Right lobe of liver (tissue), 6 donors: ENCODE measurements at places on chromosomes 5 and 9.

GRCh38 chr5:123450640-123451039, 27.4 kb upstream of the CEP120 start:
- DNase-seq, result no peak

- DNase-seq, result no peak
These were observed 540.8 kb downstream of the PRELID2 start for GRCh38 chr5:145294331-145294730.

DNA sequence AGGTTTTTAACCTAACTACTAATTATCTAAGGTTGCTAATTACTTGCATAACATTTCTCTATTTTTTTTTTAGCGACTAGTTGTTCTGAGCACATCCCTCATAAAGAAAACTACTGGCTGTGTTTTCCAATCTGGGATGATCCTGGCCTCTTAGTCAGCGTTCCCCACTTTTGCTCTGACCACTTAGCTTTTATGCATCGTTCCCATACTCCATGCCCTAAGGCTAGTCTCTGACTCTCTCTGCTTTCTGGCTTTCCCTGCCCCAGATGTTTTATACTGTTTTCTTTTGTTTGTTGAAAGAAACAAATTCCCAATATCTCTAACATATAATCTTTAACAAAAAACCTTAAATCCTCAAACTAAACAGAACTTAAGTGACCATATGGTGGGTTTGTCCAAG, 217.9 kb downstream of the SPATA31D1 start:
- DNase-seq, result no peak

DNA sequence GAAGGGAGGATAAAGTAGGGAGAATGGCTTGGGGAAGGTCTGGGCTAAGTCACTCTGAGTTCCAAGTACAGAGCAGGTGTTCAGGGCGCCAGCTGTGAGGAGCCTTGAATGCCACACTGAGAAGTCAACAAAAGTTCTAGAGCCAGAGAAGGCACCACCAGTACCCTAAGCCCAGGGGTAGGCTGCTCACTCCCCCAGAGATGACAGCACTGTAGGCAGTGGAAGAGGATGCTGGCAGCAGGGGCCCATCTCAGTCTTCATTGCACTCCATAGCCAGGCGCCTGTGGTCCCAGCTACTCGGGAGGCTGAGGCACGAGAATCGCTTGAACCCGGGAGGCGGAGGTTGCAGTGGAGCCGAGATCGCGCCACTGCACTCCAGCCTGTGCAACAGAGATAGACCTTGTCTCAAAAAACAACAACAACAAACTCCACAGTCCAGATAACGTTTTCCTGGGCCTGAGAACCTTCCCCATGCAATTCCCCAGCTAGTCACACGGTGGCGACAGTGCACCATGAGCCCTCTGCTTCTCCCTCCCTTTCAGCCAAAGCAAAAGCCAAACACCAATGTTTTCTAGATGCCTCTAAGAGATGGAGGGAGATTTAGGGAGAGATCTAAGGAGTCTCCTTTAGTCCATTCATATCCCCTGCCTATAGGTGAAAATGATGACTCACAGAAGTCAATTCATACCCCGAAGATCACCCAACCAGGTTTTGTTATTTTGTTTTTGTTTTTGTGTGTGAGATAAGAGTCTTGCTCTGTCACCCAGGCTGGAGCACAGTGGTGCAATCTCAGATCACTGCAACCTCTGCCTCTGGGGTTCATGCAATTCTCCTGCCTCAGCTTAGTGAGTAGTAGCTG, 19.8 kb upstream of the NSD1 start:
- DNase-seq, result peak; percentile 76

- DNase-seq, result peak; percentile 73
These were observed 135.6 kb upstream of the PPP1R26 start for GRCh38 chr9:135343837-135344522.

DNA sequence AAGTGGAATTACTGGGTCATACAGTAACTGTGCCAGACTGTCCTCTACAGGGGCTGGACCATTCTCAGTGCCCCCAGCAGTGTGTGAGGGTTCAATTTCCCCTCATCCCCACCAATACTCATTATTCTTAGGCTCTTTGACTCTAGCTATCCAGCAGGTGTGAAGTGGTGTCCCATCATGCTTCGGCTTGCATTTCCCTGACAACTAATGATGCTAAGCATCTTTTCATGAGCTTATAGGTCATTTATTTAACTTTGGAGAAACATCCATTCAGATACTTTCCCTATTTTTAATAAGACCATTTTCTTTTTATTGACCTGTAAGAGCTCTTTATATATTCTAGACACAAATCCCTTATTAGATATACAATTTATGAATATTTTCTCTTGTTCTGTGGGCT, 63.6 kb downstream of the ADAMTS2 start:
- DNase-seq, result no peak

- no peak for DNase-seq
These were observed 1070.3 kb upstream of the CDH18 start for GRCh38 chr5:21058289-21058688.

DNA sequence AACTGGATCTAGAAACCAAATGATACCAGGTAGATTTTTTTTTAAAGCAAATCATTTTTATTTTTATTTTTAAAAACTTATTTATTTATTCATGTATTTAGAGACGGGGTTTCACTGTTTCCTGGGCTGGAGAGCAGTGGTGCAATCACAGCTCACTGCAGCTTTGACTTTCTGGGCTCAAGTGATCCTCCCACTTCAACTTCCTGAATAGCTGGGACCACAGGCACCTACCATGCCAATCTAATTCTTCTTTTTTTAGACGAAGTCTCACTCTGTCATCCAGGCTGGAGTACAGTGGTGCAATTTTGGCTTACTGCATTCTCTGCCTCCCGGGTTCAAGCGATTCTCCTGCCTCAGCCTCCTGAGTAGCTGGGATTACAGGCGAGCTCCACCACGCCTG, 41.3 kb upstream of the CDK20 start:
- no peak for DNase-seq

DNA sequence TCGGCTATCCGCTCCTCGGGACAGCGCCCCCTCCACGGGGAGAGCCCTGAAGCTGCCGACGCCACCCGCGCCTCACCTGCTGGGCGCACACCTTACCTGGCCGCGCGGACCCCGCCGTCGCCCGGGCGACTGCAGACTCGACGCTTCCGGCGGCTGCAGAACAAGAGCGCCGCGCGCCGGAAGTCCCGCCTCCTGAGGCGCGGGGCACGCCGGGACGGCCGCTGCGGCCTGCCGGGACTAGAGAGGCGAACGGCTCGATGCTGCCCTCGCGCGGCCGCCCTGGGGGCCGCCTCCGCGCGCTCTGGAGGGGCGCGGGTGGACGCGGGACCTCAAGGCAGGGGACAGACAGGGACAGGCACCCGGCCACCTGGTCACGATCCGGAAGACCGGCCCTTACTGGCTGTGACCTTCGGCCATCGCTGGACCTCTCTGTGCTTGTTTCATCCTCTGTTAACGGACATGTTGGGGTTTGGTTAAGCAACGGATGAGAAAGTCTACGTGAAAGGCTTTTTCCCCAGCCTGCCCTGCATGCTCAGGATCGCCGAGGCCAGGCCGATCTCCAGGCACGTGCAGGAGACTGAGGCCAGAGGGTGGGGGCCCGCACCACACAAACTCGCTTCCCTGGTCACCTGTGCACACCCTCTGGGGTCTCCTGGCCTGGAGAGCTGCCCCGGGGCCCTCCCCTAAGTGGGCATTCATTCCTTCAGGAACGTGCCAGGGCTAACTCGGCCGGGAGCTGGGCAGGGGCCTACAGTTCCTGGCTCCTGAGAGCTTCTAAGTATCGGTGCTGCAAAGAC, at the start of gene SNAPC4:
Gene SNAPC4 (minus strand): TSS at position 133 of the 797 bp plus-strand sequence. CDS start 1,742 bp downstream, outside the sequence.
- DNase-seq, result peak; percentile 90

GRCh38 chr5:78983601-78984438, 1.3 kb downstream of the ARSB start:
- DNase-seq, result no peak

DNA sequence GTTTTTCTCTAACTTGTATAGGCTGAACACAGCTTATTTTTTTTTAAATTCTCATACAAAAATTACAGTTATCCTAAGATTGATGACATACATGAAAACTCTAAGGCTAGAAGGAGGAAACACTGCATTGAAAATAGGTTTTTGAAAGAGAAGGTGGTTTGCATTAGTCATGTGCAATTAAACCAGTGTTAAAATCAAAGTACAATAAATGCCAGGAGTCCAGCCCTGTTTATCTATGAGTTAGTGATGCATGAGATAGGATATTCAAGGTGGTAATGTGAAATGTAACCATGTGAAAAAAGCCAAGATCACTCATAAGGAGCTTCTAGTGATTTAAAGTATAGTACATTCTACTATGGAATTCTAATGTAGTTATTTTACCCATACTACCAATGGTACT, 444.9 kb upstream of the CYLC2 start:
- DNase-seq, result no peak

DNA sequence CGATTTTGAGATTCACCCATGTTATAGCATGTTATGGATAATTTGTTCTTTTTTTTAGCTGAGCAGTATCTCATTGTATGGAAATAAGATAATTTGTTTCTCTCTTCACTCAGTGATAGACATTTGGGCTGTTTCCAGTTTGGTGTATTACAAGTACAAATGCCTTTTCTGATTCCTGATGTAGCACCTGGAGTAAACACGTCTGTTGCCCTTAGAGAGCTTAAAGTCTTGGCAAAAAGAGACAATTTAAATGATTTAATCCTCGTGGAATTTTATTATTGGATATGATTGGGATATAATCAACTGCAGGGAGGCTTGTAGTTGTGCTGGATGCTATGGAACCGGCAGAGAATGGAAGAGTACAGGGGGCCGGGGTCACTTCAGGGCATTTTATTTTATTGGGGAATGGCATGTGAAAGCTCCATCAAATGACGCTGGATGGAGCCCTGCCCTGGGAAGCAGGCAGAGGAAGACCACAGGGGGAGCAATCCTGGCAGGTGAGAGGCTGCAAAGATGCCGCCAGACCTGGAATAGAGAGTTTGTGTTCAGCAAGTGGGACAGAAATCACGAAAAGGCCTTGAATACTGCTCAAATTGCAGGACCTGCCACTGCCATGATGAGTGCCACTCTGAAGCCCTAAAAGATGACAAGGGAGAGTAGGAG, 31.0 kb upstream of the TGFBI start:
- no peak for DNase-seq

GRCh38 chr9:90974016-90974415, 172.4 kb downstream of the SYK start:
- no peak for DNase-seq

DNA sequence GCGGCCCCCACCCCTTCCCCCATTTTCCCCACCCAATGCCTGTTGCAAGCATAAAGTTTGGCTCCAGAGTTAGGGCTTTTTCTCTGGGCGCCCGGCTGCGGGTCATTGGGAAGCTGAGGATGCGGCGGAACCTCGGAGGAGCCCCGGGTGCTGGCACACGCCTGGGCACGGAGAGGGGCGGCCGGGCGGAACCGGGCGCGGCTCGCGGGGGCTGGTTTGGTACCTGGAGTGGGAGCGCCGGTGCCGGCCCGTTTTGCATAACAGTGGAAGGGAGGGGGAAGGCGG, 1.2 kb downstream of the PPARGC1B start:
- no peak for DNase-seq

DNA sequence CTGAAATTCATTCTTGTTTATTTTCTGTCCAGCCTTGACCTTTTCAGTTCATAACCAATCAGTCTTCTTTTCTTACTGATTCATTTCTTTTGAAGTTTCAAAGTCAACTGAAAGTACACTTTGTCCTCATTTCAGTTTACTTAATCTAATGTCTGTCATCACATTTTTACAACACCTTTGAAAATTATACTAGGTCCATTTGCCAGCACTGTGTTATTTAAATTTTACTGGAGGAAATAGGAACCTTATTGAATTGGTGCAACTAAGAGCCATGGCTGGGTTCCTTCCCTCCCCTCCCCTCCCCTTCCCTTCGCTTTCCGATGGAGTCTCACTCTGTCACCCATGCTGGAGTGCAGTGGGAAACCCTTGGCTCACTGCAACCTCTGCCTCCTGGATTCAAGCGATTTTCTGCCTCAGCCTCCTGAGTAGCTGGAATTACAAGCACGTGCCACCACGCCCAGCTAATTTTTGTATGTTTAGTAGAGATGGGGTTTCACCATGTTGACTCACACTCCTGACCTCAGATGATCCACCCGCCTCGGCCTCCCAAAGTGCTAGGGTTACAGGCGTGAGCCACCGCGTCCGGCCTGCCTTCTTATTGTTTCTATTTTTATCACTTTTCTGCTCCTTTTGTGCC, 6.3 kb downstream of the RMI1 start:
- DNase-seq, result no peak

GRCh38 chr9:14346811-14347405, 33.0 kb upstream of the NFIB start:
- DNase-seq, result no peak

- DNase-seq, result no peak
These were observed 3.9 kb downstream of the AMACR start for GRCh38 chr5:34003941-34004340.

GRCh38 chr9:95726756-95727155, 148.7 kb upstream of the ERCC6L2 start:
- no peak for DNase-seq
